ENCODE measurements at places on chromosomes 11 and 22.

- no peak for DNase-seq
These were observed 621.0 kb upstream of the ANO3 start for GRCh38 chr11:25710975-25711374.

- peak; percentile 55 for DNase-seq
These were observed 24.4 kb upstream of the FBLN1 start for GRCh38 chr22:45478108-45478771.

DNA sequence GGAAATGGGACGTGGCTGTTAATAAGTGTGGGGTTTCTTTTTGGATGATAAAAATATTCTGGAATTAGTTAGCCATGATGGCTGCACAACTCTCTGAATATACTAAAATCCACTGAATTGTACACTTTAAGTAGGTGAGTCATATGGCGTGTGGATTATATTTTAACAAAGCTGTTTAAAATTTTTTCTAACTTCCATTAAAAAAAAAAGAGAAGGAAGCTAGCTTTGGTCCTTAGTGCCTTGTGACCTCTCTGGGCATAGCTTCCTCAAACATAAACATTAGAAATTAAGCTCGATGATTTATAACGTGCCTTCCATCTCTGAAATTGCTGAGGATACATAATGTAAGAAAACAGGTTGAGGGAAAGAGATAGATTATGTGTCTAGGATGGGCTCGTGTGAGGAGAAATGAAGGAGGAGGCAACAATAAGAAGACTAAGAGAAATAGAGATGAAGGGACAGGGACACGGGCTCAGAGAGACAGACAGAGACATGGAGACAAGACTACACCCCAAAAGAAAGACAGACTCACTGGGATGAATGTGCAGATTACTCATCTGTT is 20.0 kb downstream of the IRAG1 start:
- DNase-seq: no peak

DNA sequence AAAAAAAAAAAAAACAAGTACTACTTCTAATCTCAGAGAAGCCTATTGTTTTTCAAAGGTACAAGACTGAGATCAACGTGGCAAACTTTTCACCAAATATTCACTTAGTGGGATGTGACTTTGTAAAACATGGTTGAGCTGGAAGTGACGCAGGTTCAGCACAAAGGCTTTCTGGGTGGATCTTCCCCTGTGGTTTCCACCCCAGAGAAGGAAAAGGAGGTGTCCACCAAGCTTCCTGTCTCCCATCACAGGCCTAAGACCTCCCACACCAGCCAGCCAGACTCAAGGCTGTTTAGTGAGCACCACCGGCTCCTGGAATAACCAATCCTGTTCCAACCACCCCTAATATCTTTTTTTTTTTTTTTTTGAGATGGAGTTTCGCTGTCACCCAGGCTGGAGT is 5.7 kb downstream of the TMEM184B start:
- DNase-seq: no peak

GRCh38 chr22:42928969-42929837 is 72.1 kb upstream of the ARFGAP3 start:
- DNase-seq: no peak

DNA sequence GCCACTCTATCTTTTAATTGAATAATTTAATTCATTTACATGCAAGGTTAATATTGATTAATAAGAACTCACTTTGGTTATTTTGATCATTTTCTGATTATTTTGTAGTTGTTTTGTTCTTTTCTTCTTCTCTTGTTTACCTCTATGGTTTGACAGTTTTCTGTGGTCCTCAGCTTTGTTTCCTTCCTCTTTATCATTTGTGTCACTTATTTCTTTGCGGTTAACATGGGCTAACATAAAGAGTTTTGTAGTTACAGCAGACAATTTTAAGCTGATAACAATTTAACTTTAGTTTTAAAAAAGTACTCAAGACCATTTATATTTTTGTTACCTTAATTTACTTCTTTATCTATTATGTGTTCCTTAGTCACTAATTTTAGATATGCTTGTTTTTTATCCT is 1032.8 kb upstream of the RAG2 start:
- DNase-seq: no peak

DNA sequence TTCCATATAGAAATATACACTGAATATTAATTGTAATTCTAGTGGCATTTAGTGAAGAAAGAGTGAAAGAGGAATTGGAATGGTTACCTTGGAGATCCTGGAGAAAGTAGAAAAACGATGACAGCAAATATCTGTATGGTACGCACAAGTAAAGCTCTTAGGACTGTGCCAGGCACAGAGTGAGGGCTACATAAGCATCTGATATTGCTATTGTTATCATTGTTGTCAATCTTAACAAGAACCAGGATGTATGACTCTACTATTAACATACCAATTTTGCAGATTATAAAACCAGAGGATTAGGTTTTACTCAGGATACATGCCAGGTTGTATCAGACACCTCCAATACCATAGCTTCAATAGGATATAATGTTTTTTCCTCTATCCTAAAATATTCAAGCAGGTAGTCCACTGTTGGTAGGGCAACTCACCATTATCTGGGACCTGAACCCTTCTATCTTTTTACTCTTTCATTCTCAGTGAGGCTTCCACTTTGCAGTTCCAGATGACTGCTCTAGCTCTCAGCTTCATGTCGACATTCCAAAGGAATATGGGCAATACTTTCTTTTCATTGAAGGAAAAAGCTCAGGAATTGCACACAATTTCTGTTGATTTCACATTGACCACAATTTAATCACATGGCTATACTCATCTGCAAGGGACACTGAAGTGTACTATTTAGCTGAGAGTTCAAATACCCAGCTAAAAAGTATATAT is 73.2 kb downstream of the RAB38 start:
- no peak for DNase-seq

- no peak for DNase-seq
These were observed 640.2 kb upstream of the KIRREL3 start for GRCh38 chr11:127640561-127641451.

DNA sequence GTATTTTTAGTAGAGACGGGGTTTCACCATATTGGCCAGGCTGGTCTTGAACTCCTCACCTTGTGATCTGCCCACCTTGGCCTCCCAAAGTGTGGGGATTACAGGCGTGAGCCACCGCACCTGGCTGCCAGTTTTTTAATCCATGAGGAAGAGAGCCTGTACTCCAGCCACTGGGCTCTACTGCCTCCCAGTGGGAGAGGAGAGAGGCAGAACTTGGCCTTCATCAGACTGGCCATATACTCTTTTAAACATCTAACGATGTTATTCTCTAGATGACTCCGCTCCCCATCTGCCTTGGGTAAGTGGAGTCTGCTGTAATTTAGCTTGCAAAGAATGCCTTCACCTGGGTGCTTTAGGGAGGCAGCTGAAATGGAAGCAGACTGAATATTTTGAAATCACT is 34.6 kb downstream of the SLC6A5 start:
- DNase-seq: no peak

DNA sequence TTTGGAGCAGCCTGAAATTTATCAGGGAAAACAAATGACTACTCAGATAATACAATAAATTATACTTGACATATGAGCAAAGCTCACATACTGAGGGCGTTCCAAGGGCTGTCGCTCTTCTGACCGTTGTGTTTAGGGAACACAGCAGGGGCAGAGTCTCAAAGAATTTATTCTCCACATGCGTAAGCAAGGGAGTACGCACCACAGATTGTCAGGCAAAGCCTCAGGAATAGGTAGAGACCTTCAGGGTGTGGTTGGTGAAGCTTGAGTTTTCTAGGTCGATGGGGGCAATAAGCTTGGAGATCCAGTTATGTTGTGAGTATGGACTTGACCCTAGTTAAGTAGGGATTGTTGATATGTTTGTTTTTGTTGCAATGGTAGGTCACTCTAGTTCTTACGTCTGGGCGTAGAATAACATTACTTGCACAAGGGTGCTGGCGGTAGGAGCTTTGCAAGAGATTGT is 830 bp downstream of the ACAT1 start:
- peak; percentile 22 for DNase-seq

GRCh38 chr11:123356539-123356938 is 73.5 kb upstream of the GRAMD1B start:
- DNase-seq: no peak

- DNase-seq: no peak
These were observed 207.5 kb downstream of the ETS1 start for GRCh38 chr11:128379587-128380580.

GRCh38 chr11:65141896-65142494 is 7.7 kb upstream of the SYVN1 start:
- no peak for DNase-seq

GRCh38 chr22:21938906-21939305 is 13.7 kb downstream of the PPM1F start:
- DNase-seq: no peak

DNA sequence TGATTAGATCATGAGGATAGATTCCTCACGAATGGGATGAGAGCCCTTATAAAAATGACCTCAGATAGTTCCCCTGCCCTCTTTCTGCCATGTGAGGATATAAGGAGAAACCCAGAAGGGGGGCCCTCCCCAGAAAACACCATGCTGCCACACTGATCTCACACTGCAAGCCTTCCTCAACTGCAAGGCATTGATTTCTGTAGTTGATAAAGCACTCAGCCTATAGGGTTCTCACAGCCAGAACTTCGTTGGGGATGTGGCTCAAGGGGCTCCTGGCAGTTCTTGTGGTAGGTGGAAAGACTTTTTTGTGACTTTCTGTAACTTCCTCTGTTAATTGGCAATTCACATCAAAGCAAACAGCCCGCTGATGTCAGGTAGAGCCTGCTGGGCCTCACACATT is 108.9 kb downstream of the CD44 start:
- DNase-seq: no peak

DNA sequence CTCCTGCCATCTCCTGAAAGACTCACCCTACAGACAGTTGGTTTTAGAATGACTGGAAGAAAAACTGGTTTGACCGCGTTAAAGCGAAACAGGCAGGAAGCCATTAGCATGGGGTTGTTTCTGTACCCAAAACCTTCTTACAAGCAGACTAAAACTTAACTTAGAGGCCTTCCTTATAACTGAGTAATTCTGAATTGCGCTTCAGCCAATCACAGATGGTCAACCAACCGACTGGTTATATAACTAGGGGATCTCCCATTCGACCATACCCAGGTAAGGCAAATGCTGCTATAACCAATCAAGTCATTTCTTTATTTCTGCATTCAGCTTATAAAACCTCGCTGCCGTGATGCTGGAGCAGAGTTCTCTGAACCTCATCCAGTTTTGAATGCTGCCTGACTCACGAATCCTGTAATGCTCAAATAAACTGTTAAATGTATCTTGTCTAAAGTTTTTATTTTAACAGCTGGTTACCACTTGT is 87.8 kb upstream of the DRD2 start:
- DNase-seq: no peak

DNA sequence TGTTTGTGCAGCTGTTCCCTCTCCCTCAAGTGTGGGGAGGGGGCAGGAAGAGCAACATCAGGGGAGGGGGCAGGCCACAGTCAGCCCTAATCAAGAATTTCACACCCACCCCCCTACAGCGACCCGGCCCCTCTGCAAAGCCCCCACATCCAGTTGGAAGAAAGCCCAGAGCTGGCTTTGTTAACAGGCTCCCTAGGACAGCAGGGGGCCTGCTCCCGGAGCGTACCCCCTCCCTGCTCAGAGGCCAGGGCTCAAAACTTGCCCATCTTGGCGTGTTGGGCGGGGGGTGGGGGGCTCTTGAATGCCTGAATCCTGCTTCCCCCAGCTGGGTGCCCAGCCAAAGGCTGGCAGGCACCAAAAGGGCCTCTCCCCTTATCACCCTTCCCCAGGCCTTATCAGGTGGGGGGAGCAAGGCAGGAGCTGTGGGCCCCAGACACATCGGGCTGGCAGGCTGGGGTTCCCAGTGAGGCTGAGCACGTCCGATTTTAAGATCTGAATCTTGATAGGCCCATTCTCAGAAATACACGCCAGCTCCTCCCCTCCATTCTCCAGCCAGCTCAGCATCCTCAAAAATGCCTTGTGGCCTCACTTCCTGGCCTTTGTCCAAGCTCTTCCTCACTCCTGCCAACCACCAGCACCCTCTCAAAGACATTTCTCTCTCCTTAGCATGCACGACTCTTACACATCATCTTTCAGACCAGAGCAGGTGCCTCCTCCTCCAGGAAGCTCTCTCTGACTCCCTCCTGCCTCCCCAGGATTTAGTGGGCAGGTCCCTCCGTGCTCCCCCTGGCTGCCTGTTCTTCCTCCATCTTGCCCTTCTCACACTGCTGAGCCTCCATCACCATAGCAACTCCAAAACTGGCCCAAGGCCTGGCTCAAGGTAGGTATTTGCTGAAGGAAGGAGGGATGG is 384.8 kb downstream of the MN1 start:
- DNase-seq: peak; percentile 60

GRCh38 chr22:46791201-46791731 is 28.8 kb downstream of the TBC1D22A start:
- DNase-seq: no peak

DNA sequence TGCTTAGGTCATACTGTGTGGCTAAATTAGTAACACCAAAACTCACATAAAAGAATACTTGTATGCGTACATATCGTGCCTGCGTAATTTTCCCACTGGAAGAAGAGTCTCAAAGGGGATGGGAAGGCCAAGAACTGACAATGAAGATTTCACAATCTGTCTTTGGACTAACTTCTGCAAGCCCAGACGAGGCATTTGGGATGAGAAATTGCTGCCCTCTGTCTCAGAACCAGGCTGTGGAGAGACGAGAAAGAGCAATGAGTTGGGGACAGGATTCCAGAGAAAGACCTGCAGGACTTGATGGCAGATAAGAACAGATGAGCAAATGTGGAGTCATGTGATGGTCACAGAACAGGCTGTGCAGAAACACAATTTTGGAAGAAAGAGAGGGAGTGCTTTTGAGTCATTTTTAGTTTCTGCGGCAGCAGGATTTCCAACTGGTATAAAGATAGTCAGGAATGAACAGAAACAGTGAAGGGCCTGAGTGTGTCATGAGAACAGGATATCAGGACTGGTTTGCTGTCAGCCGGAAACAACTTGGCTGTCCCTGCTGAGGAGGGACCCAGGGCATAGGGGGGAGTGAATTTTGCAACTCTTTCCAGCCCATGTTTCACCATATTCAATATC is 82.7 kb upstream of the CTSC start:
- DNase-seq: peak; percentile 90

- no peak for DNase-seq
These were observed 4.4 kb upstream of the PYGM start for GRCh38 chr11:64764040-64764611.

DNA sequence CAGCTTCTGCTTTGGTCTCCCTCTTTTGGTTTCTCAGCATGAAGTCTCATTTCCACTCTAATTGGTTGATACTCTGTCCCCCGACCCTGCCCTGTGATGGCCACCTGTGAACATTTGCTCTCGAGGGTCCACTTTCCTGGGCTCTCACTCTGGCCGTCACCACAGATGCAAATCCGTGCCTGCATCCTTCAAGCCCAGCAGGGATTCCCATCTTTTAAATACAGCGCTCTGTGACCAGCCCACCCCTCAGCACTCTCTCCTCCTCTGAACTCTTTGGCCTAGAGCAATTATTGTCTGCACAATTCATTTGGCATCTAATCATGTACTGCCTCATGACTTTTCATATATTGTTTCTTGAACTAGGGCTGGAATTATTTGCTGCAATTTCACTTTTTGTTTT is 26.0 kb downstream of the PKNOX2 start:
- DNase-seq: no peak
